ENCODE measurements at places on chromosomes 5 and 9.

DNA sequence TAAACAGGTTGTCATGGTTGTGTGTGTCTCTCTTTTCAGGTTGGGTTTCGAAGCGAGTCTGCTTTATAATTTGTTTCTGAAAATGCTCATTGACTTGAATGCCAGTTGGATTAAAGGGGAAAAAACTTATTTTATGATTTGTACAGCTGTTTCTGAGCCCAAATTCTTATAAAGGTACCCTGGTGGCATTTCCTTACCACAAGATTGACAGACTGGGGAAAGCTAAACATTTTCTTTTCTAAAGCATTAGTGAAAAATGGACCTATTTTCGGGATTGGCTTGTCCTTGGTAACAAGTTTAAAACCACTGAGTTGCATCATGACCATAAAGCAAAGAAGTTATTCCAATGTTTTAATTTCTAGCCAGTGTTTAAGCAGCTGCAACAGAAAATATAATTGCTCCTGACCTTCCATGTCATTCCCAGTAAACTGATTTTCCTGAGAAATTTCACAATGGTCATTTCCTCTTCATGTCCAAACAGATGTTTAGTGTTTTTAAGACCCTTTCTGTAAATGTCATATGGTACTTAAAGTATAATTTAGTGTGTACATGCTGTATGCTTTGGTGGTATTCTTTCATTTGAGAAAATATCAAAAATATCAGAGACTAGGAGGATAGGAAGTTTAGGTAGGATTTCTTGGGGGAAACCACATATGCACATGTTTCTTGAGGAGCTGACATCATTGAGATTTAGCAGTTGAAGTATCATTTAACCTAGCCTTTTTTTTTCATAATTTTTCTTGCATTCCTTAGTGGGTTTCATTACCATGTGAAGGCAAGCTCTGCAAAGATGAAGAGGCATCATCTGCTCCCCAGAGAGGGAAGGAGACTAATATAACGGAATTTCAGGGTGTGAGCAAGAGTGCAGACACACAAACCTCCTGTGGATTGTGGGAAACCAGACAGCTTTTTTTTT lies 667.1 kb upstream of the RGMB start:
- DNase-seq: no peak

GRCh38 chr5:132072528-132072927 lies 1.1 kb upstream of the CSF2 start:
- no peak for DNase-seq

DNA sequence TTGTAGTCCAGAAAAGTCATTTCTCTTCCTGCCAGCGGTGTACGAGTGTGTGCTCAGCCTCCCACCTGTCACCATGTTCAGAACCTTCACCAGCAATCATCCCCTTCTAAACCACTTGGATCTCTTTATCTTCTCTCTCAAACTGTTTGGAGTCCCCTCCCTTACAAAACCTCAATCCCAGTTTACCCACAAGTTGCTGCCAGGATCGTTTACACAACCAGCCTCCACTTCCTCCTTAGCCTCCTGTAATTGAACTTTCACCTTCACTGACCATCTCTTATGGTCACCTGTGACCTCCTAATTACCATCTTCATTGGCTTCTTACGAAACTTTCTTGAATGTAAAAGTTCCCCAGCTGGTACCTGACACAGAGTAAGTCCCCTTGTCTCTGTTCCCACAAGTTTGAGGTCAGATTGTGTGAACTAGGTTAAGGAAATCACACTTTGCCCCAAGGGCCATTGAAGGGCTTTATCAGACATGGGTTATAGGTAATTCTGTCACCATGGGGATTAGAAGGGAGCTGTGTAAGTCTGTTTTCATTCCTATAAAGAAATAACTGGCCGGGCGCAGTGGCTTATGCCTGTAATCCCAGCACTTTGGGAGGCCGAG lies 20.0 kb downstream of the RNF44 start:
- DNase-seq: no peak

GRCh38 chr9:99762470-99762869 lies 59.2 kb upstream of the NR4A3 start:
- DNase-seq: no peak

- DNase-seq: no peak
These were observed 4.9 kb downstream of the MIER3 start for GRCh38 chr5:56947052-56947451.

- no peak for DNase-seq
These were observed 98.2 kb downstream of the TAF11L14 start for GRCh38 chr5:17732351-17732923.

DNA sequence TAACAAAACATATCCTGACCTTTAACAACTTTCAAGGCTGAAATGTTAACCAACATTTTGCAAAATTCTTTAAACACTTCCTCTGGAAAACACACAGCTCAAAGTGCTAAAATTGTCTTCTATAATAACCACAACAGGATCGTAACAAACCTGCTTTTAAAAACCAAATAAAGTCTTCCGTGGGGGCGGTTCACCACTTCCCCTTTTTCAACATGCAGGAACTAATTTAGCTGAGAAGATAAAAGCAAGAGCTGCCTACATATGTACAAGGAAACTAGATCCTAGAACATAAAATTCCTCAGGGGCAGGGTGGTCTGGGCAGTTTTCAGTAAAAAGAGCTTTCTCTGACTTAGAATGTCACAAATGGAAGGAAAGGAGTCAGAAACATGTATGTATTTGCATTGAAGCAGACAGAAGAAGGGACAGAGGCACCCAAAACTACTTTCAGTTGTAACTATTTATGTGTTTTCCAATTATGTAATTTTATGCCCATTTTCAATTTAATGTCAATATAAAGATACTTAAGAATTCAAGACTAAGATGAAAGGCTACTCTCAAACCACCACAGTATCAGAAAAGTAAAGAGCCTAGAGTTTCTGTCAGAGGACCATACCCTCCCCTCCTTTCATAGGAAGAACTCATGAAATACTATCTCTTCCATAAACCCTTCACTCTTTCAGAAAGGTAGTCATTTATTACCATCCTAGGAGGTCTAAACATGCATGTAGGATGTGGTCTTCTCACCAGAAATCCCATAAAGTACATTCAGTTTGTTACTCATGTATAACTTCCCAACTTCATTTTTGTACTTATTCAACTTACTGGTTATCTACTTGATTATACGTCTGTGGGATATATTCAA lies 185.9 kb upstream of the RASA1 start:
- peak; percentile 68 for DNase-seq

- no peak for DNase-seq
These were observed 159.0 kb downstream of the KCTD16 start for GRCh38 chr5:144329681-144330080.

GRCh38 chr5:175840050-175840841 lies 31.1 kb upstream of the CPLX2 start:
- no peak for DNase-seq

GRCh38 chr5:32123058-32123805 lies 50.9 kb downstream of the GOLPH3 start:
- DNase-seq: no peak

- no peak for DNase-seq
These were observed 5.4 kb downstream of the ACTL7B start for GRCh38 chr9:108850293-108850897.

DNA sequence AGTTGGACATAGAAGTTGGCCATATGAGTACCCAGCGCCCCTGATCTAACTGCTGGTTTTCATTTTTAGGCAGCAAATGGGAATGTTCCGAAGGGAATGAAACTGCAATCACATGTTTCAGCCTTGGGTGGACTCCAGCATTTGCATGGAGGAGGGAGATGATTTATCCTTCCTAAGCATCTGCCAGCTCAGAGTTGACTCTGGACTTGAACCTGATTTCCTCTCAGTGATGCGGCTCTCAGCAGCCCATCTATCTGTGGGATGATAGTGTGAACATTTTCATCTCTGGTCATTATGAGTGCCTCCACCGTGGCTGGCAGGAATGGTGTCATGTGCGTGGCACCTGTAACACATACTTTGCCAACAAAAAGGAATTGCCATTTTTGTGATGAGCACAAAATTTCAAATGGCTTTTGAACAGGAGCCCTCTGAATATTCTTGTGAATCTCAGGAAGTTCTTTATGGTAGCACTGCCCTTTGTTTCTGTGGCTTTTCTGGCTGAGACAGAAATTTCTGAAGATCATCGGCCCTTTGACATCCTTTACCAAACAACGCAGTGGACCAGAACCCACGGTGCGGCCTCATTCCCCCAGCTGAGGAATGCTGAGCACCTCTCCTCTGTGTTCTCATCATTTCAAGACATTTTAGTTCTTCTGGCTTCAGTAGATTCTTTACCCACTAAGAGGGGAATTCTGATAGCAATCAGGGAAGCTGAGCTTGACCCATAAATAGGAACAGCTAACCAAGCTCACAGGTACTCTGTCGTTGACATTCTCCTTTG lies 28.5 kb downstream of the FUBP3 start:
- DNase-seq: no peak

GRCh38 chr5:96984506-96985192 lies 48.8 kb downstream of the LNPEP start:
- DNase-seq: no peak

DNA sequence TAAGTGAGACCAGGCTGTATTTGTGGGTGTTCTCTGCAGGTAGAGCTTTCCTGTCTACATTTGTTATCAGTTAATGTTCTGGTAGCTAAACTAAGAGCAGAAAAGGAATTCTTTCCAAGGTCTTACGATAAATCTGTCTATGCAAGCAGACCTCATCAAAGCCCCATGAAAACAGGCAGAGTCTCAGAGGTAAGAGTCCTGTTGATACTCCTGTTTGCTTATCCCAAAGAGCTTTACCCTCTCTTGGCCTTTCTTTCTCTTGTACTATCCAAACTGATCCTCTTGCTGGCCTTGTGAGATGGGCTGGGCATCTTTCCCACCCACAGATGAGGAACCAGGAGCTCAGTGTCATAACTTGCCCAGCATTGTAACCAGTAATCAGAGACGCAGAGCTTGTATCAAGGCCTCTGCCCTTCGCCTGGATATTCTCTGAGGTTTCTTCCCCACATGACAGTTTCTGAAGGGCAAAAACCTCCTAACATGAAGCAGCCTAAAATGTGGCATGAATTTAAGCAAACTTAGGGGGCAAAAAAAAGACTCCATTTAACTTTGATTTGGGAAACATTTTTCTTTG lies 33.5 kb downstream of the PRKACG start:
- DNase-seq: no peak

DNA sequence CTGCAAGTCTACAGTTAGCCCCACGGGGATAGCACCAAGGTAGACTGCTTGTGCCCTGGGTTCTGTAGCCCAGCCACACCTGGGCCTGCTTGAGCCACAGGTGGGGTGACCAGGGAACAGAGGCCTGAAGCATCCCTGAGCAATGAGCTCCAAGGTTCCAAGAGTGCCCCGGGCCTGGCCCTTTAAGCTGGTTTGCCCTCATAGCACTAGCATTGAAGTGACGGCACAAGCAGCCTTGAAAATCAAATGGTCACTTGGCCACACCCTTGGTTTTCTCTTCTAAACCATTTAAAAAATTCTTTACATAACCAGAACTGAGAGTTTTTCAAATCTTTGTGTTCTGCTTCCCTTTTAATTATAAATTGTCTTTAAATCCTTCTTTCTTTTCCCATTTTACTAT lies 24.7 kb downstream of the FBXO10 start:
- no peak for DNase-seq

DNA sequence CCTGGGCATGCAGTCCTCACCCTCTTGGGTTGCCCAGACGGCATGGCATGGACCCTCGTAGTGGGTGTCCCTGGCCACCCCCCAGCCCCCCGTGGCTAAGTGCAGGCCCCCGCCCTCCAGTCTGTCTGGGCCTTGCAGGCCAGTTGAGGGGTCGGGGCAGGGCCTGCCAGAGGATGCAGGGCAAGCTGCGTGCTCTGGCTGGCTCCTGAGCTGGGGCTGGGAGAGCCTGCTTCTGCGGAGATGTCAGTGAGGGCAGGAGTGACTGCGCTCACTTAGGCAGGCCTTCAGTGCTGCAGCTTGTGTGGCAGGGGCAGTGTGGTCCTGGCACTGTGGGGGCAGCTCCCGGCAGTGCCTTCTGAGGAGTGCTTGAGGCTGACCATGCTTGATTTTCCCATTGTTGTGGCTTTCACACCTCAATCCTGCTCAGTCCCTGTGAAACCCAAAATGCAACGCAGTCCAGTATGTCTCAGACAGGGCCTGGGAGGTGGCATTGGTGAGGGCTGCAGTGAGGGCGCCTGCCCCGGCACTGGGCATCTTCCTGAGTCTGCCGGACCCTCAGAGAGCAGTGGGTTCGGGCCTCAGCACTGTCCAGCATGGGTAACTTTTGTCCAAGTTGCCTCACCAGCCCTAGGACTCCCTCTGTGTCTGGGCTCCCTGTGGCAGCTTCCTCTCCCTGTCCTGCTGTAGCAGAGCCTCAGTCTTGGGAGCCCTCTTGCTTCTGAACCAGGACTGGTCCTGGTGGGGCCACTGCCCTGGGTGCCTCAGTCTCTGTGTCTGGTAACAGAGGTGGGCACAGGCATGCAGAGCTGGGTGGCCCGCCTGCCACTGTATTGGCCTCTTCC lies 93.0 kb downstream of the PHF2 start:
- peak; percentile 57 for DNase-seq

GRCh38 chr9:76135902-76136301 lies 245.4 kb downstream of the PCSK5 start:
- no peak for DNase-seq

GRCh38 chr5:87453801-87454200 lies 41.1 kb upstream of the CCNH start:
- no peak for DNase-seq

DNA sequence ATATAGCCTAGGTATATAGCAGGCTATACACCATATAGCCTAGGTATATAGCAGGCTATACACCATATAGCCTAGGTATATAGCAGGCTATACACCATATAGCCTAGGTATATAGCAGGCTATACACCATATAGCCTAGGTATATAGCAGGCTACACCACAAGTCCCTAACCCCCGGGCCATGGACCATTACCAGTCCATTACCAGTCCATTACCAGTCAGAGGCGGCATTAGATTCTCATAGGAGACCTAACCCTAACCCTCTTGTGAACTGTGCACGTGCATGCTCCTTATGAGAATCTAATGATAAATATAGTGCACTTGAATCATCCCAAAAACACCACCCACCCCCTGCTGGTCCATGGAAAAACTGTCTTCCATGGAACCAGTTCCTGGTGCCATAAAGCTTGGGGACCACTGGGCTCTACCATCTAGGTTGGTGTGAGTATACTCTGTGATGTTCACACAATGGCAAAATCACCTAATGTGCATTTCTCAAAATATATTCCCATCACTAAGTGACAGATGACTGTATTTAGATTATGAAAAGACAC lies 4.7 kb downstream of the PLIN2 start:
- DNase-seq: no peak

DNA sequence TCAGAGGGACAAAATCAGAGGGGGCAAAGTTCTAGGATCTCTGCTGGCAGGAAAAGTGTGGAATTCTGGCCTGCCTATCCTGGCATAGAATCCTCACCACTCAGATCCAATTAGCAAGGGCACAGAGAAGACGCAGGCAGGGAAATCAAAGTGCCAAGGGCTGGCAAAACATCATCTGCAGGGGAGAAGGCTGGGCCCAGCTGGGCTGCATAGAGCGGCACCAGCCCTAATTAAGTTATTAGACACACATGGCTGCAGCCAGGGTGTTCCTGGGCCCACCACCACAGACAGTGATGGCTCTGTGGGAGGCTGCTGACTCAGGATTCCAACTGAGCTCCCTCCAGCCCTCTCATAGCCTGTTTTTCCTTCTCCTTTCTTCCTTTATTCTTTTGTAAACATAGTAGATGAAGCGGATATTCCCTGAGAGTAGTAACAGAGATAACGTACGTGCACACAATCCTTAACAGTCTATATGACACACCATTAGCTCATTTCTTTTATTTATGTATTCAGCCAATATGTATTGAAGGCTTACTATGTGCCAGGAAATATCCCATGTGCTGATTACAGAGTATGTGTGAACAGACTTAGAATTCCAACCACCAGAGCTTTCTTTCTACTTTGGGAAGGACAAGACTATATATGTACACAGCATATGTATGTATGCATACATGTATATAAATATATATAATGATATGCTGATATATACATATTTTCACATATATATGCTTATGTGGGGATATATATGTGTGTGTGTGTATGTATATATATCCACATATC lies 236.1 kb downstream of the ASTN2 start:
- no peak for DNase-seq

Data from activated effector memory CD4-positive, alpha-beta T cell treated with anti-CD3 and anti-CD28 coated beads, Interleukin-2, amount 50 U/mL, for 16 hours (primary cell).